ENCODE measurements at places on chromosomes 13 and 19.

DNA sequence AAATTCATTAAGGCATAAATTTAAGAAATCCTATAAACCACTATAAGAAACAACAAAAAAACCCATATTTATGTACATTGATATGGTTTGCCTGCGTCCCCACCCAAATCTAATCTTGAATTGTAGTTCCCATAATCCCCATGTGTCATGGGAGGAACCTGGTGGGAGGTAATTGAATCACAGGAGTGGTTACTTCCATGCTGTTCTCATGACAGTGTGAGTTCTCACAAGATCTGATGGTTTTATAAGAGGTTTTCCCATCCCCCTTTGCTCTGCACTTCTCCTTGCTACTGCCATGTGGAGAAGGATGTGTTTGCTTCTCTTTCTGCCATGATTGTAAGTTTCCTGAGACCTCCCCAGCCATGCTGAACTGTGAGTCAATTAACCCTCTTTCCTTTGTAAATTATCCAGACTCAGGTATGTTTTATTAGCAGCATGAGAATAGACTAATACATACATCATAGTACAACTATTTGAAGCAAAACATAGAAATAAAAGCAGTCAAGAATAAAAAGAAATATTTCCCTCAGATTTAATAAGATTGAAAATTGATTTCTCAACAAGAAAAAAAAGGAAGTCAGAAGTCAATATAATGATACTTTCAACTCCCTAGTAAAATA is 209.0 kb upstream of the GPC6 start:
- no peak for DNase-seq

- DNase-seq, result no peak
Observed at GRCh38 chr19:28136796-28137195, 1076.2 kb downstream of the UQCRFS1 start.

GRCh38 chr13:110443622-110444225 is 117.8 kb downstream of the RAB20 start:
- DNase-seq, result no peak

DNA sequence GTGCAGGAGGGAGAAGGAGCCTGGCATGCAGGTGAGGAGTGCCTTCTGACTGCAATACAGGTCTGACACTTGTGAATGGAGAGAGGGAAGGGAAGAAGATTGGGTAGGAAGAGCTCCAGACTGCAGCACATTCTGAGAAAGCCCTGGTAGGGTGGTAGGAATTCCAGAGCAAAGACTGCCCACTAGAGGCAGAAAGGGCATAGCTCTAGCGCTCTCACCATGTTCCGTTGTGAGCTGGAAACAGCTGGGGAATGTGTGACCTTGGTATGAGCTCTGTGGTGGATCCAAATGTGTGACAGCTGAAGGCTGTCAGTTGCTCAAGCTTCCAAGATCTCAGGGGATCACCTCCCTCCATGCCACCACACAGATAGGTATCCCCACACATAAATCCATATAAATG is 2.9 kb upstream of the MTUS2 start:
- no peak for DNase-seq

DNA sequence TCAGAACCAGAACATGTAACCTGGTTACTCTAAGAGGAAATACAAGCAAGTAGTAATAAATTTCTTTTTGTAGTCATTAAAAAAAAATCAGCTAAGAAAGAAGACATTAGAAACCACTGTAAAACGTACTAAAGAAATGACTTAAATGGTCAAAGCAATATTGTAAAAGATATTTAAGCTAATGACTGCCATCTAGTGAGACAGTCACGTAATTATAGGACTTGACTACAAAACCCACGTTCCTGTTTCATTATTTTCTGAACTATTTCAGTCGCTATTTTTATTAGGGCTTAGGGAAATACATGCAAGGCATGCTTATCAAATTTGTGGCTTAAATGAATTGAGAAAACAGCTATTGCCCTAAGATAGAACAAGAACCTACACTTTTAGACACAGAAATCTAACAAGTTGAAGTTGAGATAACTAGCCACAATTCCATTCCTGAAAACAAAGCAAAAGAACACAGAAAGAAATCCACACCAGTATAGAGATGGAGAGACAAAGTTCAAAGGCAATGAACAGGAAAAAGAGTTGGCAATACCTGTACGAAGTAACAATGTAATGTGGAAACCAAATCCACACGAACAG is 17.9 kb downstream of the ALG5 start:
- DNase-seq, result peak; percentile 29

- no peak for DNase-seq
Observed at GRCh38 chr13:80235967-80236302, 105.0 kb downstream of the SPRY2 start.

- peak; percentile 43 for DNase-seq
Observed at GRCh38 chr13:98478189-98479129, 98.4 kb downstream of the STK24 start.

DNA sequence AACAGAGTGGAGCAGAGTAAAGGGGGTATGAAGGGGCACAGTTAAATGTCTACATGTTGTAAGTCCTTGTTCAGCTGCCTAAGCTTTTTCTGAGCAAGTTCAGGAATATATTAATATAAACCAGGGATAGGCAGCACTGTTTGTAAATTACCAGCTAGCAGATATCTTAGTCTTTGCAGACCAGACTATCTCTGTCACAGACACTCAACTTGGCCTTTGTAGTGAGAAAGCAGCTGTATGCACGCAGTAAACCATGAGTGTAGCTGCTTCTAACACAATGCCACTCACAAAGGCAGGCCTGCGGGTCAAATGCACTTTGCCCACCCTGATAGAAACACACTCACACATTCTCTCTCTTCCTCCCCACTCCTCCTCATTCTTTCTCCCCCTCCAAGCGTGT is 1016.9 kb downstream of the UQCRFS1 start:
- DNase-seq, result no peak

DNA sequence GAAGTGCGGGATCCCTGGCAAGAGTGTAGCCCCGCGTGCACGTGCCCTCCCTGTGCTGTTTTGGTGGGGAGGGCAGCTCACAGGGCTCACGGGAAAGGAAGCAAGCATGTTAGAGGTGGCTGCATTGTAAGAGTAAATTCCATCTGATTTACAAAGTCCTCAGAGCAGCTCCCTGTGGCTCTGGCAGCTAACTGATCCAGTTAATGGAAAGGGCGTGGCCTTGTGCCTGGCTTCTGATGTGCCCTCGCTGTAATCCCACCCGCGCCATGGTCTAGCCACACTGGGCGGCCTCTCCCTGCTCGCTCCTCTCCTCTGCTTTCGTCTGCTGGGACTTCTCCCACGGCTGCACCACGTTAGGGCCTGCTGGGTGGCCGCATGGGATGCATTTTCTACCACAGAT is 258.5 kb downstream of the FGF9 start:
- DNase-seq, result no peak

DNA sequence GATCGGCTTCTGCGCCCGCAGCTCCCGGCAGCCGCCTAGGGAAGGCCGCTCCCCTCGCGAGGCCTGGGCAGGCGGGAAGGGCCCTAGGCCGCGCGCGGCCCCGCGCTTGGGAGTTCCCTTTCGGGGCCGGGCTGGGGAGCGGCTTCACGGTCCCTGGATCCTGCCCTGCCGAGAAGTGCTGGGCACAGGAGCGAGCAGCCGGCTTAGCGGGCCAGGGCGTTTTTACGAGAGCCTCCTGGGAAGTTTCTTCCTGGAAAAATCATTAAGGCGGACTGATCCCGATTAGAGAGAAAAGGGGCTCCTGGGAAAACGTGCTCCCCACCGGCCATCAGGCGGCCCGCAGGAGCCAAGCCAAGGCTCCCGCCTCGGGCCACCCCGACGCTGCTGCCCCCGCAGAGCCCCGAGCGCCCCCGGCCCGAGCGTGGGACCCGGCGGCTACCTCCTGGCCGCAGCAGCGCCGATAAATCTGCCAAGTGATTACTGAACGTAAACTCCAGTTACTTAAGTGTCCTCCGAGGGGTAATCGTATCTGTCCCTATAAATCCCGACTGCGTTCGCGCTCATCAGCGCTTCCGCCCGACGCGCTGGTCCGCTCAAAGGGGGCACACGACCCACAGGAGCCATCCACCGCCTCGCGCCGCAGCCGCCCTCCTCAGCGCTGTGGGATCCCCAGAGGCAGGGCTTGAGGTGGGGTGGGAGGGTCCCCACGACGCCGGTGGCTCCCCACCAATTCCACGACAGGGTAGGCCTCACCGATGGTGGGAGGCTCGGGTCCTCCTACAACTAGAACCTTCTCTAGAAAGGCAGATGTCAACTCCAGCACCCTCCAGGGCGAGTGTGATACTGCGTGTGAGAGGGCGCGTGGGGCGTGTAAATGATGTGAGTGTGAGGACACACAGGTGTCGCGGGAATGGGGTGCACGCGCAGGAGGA is 2.8 kb downstream of the ZIC5 start:
- DNase-seq, result no peak

DNA sequence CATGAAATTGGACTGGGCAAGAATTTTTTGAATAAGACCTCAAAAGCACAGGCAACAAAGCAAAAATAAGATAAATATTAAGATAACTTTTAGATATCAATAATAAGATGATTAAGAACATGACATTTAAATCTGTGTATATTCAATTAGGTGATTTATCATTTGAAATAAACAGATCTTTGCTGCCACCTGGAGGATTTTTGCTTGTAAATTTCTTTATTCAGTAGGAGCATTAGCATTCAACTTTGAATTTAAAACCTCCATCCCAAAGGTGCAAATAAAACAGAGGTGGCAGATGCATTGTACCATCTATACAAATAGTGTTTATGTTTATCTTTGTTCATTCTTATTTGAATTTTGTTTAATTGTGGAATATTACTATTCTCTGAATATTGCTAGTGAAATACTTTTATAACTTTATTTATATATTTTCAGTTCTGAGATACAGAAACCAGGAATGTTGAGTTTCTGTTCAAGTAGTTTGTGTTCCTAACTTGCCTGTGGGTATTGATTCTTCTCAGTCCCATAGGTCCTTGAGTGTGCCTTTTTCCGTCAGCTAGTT is 20.9 kb downstream of the COG6 start:
- DNase-seq, result peak; percentile 5

DNA sequence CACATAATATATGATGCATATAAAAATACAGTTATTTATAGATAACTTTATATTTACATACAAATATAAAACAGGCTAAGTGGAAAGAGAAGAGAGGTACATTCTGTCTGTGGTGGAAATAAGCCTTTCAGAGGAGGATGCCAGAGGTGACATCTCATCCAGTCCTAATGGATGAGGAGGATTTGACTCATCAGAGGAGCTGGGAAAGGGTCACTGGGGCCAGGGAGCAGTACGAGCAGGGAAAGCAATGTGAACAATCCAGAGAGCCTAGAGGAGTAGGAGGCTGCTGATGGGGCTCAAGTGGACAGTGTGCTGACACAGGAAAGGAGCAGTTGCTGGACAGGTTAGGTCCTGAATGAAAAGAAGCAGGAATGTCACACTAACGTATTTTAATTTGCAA is 18.6 kb downstream of the NALCN start:
- no peak for DNase-seq

- DNase-seq, result no peak
Observed at GRCh38 chr13:73532987-73533510, 474.2 kb downstream of the KLF5 start.

DNA sequence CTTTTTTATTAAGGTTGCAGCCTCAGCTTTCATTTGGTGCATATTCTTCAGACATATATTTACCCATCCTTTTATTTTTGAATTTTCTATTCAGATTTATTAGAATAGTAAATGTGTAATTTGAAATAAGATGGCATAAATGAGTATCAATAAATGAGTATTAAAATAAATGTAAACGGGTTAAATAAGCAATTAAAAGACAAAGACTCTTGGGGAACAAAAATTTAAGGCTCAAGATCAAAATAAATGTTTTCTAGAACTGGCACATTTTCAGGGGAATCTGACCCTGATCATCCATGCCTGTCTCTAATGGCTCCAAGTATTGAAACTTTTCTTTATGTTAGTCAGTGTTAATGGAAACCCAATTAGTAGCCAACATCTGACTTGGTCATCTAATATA is 3.0 kb downstream of the OR10H3 start:
- DNase-seq, result no peak

DNA sequence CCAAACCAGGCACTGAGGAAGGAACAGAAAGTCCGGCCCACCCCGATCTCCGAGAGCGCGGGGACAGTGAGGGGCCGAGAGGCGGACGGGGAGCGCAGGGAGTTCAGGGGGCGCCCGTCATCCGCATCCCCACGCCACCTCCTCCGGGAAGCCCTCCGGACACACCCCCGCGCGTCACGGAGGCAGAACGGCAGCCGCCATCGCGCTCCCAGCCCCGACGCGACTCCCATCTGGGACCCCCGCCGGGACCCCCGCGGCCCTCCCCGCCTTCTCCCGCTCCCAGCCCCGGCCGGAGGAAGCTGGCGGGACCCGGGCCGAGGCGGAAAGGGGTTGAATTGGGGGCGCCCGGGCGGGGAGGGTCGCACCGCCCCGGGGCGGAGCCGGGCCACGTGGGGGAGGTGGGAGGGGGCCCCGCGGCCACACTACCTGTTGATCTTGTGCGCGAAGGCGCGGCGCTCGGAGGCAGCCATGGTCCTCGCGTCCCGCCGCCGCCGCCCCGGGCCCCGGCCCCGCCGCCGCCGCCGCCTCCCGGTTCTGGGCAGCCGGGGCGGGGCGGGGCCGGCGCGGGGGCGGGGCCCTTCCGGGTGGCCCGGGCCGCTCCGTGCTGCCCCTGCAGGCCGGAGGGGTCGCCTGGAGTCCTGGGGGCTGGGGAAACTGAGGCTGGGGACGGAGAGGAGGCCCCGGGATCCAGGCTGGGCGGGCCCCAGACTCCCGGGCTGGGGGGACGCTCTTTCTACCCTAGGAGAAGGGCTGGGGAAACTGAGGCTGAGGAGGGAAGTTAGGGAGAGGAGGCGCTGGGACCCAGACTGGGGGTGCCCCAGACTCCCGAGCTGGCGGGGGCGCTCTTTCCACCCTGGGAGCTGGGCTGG is at the start of gene DOCK6:
Gene DOCK6, minus strand, starts transcription at position 554 of the 869 bp plus-strand sequence. Its CDS starts 84 bp downstream, at position 470.
- DNase-seq, result peak; percentile 88

- no peak for DNase-seq
Observed at GRCh38 chr19:5231857-5232678, 108.5 kb downstream of the PTPRS start.

- DNase-seq, result no peak
Observed at GRCh38 chr19:29805031-29805965, 6.5 kb upstream of the CCNE1 start.

- DNase-seq, result no peak
Observed at GRCh38 chr19:29384656-29385055, 141.1 kb upstream of the VSTM2B start.

- DNase-seq, result no peak
Observed at GRCh38 chr13:48808683-48809082, 155.0 kb downstream of the CYSLTR2 start.
